ENCODE measurements at places on chromosomes 11 and 22.

- no peak for DNase-seq
Observed at GRCh38 chr22:26367402-26368245, 61.4 kb upstream of the ASPHD2 start.

- DNase-seq: no peak
Observed at GRCh38 chr11:70200212-70200844, 2.8 kb upstream of the FADD start.

DNA sequence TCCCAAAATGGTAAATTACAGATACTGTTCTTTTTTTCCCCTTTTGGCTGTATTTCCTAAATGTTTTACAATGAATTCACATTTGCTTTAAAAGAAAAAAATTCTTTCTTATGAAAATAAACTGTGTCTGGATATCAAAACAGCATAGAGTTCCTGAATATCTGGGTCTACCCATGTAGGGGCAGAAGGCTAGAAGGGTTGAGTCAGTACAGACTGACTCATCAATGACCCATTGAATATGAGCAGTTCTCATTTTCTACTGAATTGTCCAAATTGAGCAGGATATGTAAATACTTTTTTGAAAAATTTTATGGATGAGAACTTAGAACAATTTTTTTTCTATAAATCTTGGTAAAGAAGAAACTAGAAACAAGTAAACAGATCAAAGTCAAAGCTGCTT lies 16.3 kb upstream of the C11orf87 start:
- no peak for DNase-seq

DNA sequence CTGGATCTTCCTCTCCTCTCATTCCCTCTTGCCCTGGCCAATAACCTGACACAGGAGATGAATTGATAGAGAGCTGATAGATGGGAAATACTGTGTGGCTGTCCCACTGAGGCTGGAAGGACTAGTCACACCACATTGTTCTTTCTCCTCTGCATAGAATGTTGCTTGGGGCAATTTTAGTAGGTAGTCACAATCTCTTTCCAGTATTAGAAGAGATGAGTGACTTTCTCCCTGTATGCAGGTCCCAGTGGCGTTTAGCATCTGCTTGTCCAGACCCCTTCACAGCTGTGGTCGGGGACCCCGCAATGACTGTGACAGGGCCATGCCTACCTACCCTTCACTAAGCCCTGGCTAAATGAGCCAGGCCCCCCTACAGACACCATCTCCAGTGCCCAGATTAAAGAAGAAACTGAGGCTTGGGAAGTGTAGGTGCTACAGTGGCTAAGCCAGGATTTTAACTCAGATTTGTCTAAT lies 24.0 kb upstream of the P2RY2 start:
- DNase-seq: no peak

- no peak for DNase-seq
Observed at GRCh38 chr11:72441752-72442207, 7.4 kb upstream of the CLPB start.

Measured in femur (tissue), 1 donor.